ENCODE measurements at places on chromosomes 16 and 17.

DNA sequence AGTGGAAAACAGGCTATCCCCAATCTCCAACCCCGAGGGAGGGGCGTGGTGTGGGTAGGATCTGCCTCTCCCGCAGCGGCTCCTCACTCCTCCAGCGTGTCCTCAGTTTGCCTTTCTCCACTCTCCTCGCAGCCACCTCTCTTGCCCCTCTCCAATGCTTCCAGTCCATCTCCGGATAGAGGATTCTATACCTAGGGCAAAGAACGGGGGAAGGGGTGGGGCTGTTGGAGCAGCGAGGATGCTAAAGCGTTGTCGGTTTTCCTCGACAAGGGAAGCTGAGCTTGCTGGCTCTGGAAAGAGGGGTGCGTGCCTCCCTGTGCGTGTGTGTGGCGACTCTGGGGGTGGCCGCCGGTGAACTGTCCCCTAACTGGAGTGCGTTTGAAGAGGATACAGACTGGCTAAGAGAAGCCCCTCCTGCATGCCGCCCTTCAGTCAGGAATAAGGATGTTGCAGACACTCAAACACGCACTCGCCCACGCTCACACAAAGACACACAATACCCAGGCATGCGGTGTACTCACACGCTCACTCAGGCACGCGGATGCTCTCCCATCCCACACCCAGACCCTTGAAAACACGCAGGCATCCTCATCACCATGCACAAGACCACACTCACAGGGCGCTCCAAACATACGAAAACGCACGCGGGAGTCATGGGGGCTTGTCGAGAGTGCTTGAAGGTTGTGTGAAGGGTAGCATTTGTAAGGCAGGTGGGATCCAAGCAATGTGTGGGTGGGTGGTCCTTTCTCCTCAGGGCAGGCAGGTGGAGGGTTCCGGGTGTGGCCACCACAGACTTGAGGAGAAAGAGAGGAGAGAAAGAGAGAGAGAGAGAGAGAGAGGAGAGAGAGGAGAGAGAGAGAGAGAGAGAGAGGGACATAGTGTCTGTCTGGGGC, 655 bp upstream of the GPR139 start:
- no peak for DNase-seq

DNA sequence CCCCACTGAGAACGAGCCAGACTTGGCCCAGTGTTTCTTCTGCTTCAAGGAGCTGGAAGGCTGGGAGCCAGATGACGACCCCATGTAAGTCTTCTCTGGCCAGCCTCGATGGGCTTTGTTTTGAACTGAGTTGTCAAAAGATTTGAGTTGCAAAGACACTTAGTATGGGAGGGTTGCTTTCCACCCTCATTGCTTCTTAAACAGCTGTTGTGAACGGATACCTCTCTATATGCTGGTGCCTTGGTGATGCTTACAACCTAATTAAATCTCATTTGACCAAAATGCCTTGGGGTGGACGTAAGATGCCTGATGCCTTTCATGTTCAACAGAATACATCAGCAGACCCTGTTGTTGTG, 631 bp downstream of the BIRC5 start:
- no peak for DNase-seq

DNA sequence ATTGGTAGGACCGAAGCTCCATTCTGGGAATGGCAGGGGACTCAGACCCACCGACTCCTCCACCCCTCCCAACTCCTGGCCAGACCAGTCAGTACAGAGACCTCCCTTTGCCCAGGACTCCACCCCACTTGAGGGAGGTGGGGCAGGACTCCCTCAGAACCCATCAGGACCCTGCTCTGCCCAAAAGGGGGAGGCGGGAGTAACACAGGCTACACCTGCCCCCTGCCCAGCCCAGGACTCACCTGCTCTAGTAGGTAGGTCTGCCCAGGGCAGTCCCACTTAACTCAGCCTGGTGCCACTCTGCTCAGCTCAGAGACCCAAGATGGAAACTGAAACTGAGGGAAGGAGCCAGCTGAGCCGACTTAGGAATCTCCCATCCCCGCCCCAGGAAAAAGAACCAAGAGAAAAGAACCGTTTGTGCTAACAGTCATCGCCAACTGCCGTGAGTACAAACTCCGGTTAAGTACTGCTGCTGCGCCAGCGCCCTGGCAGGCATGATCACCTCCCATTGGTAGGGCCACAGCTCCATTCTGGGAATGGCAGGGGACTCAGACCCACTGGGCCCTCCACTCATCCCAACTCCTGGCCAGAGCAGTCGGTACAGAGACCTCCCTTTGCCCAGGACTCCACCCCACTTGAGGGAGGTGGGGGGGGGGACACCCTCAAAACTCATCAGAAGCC, 503 bp downstream of the DHX58 start:
- DNase-seq = peak; percentile 29

DNA sequence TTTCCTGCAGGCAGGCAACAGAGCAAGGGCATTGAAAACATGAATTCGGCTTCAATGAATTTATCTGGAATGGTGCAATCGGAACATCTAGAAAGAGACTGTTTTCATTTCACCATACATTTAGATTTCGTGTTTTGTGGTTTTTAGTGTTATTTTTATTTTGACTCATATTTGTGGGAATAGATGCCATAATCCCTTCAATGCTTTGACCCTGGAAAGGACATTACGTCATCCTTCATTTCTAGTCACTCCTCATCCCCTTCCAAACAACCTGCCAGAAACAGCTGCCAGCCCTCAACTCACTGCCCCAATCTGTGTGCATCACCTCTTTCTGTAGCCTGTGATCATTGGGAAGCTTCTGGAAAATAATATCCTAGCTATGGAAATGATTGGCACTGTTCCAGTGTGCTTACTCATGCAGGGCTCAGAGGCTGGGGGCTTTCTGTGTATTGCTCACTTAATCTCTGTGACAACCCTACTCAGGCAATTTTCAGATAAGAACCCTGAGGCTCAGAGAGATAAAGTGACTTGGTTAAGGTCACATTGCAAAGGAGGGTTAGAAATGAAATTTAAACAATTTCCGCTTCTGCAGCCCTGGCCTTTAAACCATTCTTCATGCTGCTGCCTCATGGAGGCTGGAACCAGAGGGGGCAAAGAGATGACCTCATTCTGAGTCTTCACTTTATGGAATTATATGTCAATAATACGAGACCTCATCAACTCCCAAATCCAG, 9.5 kb upstream of the KSR1 start:
- no peak for DNase-seq
